ENCODE measurements at places on chromosomes 6 and 20. TPM values are rescaled to one million over a fixed set of nuclear protein-coding genes. Genes with fewer than 3 reads are reported as not detected.

Gene THBS2
- polyA plus RNA-seq, result 1.0 TPM

Gene IP6K3
- not detected for polyA plus RNA-seq

Gene HDGFL1
- not detected for polyA plus RNA-seq

Gene BCAS1
- polyA plus RNA-seq, result not detected

Gene ECHDC1
- 116 TPM for polyA plus RNA-seq

Gene AGER
- polyA plus RNA-seq, result 7.5 TPM

Gene CEP85L
- 16.0 TPM for polyA plus RNA-seq

Gene EEF1A2
- polyA plus RNA-seq, result 208 TPM

Gene GCM1
- not detected for polyA plus RNA-seq

Gene STMN3
- polyA plus RNA-seq, result 268 TPM

Gene KHDRBS2
- 28.5 TPM for polyA plus RNA-seq

Gene COL21A1
- polyA plus RNA-seq, result not detected

Gene BEND6
- polyA plus RNA-seq, result 8.6 TPM

Gene SIGLEC1
- not detected for polyA plus RNA-seq
